Activated CD8-positive, alpha-beta T cell treated with anti-CD3 and anti-CD28 coated beads for 36 hours (primary cell): ENCODE measurements at places on chromosomes 5 and 9. TPM values are rescaled to one million over a fixed set of nuclear protein-coding genes. Genes with fewer than 3 reads are reported as not detected.

PCDHB13 gene
- not detected for total RNA-seq

DNA sequence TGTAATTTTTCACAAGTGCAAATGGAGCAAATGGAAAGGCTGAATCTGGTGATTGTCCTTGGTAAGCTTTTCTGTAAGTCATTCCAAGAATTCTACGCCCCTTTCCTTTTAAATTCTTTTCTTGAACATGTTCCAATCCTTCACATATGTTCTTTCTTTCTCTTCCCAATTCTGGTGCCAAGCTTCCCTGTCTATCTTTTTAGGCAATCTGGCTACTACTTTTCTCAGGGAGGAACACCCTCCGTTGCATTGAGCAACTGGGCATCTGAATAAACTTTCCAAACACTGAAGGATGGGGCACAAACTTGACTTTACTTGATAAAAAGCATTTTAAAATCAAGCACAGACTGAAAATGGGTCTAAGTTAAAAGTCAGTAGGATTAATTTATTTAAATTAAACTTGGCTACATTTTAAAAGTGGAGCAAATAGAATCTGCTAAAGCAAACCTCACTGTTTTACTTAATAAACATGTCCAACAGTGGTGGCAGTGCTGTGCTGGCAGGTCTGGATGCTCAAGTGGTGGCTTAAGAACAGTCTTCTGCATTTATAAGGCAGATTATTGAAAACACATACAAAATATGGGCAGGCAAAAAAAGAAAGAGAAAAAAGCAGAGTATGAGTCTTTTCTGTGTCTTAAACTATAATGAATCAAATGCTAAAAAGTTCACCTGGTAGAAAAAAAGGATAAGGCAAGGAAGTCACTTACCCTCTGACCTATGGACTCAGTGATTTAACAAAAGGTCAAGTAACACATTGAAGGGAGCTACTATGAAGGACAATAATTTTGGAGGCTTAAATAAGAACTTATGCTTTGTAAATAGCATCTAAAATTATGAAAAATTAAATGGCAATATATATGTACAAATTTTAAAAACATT is 5.4 kb downstream of the ELL2 start:
- no peak overlapping the region for H3K27ac ChIP-seq
- DNase-seq: no peak
- peaks cover 47% of the 10 kb centered on the region for H3K36me3 ChIP-seq
- H3K27me3 ChIP-seq: no peaks in the 10 kb centered on the region
- no peak overlapping the region for H3K4me3 ChIP-seq

DNA sequence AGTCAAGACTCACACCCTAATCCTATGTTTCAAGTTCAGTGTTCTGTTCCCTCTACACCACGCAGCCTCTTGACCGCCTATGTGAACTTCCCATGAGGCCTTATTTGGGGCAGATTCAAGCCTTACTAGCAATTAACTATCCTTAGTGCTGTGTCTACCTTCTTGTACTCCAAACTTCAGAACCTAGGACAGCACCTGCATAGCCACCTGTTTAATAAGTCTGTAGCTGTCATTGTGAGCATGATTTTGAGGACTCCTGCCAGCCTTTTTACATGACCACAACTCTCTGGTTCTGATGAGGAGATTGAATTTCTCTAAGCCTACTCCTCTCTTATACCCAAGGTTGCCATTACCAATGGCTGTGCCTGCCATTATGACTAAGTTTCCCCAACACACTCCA is 50.8 kb upstream of the PCSK1 start:
- no peak overlapping the region for H3K4me3 ChIP-seq
- H3K4me1 ChIP-seq: no peaks in the 10 kb centered on the region

GRCh38 chr5:2892466-2893000 is 141.1 kb upstream of the IRX2 start:
- H3K36me3 ChIP-seq: no peaks in the 10 kb centered on the region
- no peaks in the 10 kb centered on the region for H3K27me3 ChIP-seq
- H3K4me3 ChIP-seq: no peak overlapping the region
- no peak for DNase-seq
- no peaks in the 10 kb centered on the region for H3K4me1 ChIP-seq
- H3K27ac ChIP-seq: no peak overlapping the region

KIF24 gene
- 5.9 TPM for total RNA-seq

CD72 gene
- total RNA-seq: 15.5 TPM

DNA sequence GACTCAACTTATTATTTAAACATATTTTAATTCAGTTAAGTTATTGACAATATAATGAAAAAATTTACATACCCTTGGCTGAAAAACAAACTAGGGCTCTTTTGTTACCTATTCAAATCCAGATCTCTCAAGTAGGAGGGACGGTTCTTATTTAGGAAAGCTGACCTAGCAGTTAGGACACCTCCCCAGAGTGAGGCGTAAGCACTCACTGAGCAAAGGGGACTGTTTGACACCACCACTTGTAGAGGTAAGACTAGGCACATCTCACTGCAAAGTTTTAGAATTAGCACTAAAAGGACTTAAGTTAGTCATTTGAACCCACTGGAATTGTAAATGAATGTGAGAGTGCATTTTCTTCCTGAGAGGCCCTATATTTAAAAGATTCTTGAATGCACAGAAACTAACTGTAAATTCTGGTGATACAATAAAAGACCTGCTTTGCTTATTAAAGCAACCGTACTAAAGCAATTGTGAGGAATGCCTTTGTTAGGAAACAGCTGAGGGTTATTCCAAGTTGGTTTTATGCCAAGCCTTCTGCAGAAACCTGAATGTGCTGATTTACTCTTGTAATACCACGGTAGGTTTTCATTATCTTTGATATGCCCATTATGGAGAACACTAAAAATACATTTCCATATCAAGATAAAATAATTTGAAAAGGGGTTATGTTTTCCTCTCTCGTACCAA is 16.2 kb downstream of the HACD4 start:
- no peaks in the 10 kb centered on the region for H3K4me1 ChIP-seq
- H3K4me3 ChIP-seq: no peak overlapping the region
- H3K27me3 ChIP-seq: no peaks in the 10 kb centered on the region
- H3K36me3 ChIP-seq: peaks cover 47% of the 10 kb centered on the region
- no peak overlapping the region for H3K27ac ChIP-seq

GRCh38 chr5:147567917-147568598 is 58.2 kb upstream of the DPYSL3 start:
- H3K27me3 ChIP-seq: peaks cover 6% of the 10 kb centered on the region
- no peak overlapping the region for H3K27ac ChIP-seq
- DNase-seq: no peak
- H3K36me3 ChIP-seq: no peaks in the 10 kb centered on the region

DNA sequence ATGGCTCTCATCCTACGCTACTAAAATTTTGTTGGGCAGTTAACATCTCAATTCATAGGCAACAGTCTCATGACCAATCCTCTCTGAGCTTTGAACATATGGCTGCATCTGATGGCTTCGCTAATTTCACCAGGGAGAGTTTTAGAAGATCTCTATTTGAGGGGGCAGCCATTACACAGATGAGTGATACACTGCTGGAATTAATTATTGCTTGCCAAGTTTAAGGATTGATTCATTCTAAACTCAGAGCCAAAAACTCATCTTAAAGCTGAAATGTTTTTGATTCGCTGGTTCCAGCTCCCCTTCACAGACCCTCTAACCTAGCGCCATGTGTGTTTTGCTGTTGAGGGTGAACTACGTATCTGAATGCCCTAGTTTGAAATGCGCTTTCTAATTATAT is 519.9 kb upstream of the WWC1 start:
- no peaks in the 10 kb centered on the region for H3K36me3 ChIP-seq
- no peak overlapping the region for H3K4me3 ChIP-seq
- no peaks in the 10 kb centered on the region for H3K4me1 ChIP-seq
- no peak overlapping the region for H3K27ac ChIP-seq
- H3K27me3 ChIP-seq: no peaks in the 10 kb centered on the region

CTSV gene
- 0.34 TPM for total RNA-seq

DNA sequence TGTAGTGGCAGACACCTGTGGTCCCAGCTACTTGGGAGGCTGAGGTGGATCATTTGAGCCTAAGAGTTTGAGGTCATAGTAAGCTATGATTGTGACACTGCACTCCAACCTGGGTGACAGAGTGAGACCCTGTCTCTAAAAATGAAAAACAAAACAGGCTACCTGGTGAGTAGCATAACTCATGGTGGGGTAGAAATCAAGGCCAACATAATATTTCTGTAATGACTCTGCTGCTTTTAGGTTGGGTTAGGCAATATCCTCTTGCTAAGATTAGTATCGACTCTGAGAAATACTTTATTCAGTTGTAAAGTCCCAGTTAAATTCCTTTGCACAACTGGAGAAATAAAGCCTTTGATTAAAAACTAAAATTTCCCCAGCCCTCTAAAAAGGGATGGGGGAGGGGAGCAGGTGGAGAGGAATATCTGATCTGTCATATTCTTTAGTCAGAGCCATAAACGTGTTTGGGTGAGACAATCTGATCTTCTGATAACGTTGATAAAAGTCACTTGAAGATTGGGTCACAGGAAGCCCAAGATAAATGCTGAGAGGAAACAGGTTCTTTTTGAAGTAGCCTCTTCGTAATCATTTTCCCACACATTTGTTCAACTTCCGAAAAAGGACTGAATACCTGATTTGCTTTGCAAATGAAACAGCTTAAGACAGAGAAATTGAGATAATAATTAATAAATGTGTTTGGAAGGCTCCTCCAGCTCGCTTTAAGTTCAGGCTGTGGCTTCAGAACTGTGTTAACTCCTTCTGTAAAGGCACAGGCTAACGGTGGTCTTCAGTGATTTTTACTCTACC is 14.9 kb downstream of the IL4 start:
- DNase-seq: peak; percentile 55
- H3K4me1 ChIP-seq: peaks cover 40% of the 10 kb centered on the region
- no peak overlapping the region for H3K4me3 ChIP-seq
- H3K36me3 ChIP-seq: peaks cover 5% of the 10 kb centered on the region
- no peaks in the 10 kb centered on the region for H3K27me3 ChIP-seq
- H3K27ac ChIP-seq: peak overlapping the region; percentile 62
